ENCODE measurements at places on chromosomes 12 and 14. TPM values are rescaled to one million over a fixed set of nuclear protein-coding genes. Genes with fewer than 3 reads are reported as not detected.

NOVA1 gene
- polyA plus RNA-seq = 0.75 TPM

CD4 gene
- 41.5 TPM for polyA plus RNA-seq

GPR132 gene
- 0.32 TPM for polyA plus RNA-seq

ANO2 gene
- 0.25 TPM for polyA plus RNA-seq

KERA gene
- polyA plus RNA-seq = not detected

CCDC198 gene
- 22.4 TPM for polyA plus RNA-seq

TAS2R46 gene
- polyA plus RNA-seq = 0.35 TPM

ACRBP gene
- polyA plus RNA-seq = 0.39 TPM

IGF1 gene
- polyA plus RNA-seq = 23.7 TPM

PLEKHD1 gene
- 0.06 TPM for polyA plus RNA-seq
